Ureter (tissue), 1 donor: ENCODE measurements at places on chromosomes 2 and 18. TPM values are rescaled to one million over a fixed set of nuclear protein-coding genes. Genes with fewer than 3 reads are reported as not detected.

- no peak for DNase-seq
These were observed 3.1 kb downstream of the CCL20 start for GRCh38 chr2:227816507-227817294.

The KIF5C gene
- 14.3 TPM for total RNA-seq

DNA sequence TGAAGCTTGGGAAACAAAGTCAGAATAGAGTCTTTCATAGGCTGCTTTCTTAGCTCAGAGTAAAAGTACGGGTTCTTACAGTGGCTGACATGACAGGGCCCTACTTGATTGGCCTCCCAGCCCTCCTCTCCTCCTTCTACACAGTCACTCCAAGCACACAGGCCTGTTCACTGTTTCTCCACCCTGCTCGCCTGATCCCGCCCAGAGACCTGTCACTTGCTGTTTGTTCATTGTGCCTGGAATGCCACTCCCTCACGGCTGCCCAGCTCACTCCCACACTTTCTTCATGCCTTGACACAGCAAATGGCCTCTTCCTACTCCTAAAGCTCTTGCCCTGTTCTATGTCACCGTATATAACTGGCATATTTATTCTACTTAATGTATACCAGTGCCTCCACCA, 104.8 kb downstream of the MAP4K4 start:
- peak; percentile 50 for DNase-seq

The DCTN1 gene
- total RNA-seq = 143 TPM

- DNase-seq = peak; percentile 58
These were observed 36.6 kb downstream of the COPS8 start for GRCh38 chr2:237122214-237122666.
